ENCODE measurements at places on chromosomes 4 and X. TPM values are rescaled to one million over a fixed set of nuclear protein-coding genes. Genes with fewer than 3 reads are reported as not detected.

BEND2 gene
- total RNA-seq: not detected

CCDC149 gene
- total RNA-seq: 2.6 TPM

PTPN13 gene
- 5.2 TPM for total RNA-seq

NLRP2B gene
- total RNA-seq: not detected

TAF7L gene
- total RNA-seq: 0.05 TPM

Measured in A549 treated with dexamethasone at 1 μM for 4 hours (cell line).